KBM-7 (cell line): ENCODE measurements at places on chromosomes 6 and 20.

DNA sequence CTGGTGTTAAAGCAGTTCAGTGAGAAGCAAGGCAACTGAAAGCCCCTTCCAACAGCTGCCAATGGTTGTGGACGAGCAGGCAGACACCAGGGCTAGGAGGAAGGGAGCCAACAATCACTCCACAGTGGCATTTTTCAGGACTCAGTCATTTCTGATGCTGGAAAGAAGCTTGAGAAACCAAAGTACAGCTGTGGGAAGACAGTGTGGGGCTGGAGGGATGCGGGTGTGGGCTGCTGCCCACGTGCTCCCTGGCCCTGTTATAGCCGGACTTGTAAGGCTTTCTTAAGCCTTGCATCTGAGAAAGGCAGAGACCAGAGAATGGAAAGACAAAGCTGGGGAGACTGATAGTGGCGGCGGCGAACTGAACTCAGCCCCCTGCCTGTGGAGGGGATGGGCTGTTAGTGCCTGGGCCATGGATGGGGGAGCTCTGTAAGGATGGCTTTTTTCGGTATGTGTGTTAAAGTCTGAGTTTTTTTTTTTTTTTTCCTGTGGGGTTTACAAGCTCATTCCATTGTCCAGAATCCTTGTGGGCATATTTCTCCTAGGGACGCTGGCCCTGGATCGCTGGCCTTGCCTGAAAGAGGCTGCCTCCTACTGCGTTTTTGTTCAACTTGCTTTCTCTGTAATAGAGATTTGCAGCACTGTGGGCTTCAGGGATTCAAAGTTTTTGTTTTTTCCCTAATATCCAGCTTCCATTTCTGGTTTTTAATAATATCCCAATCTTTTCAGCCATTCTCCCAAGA is 91.7 kb downstream of the GJA10 start:
- no peak for DNase-seq

- no peak for DNase-seq
Observed at GRCh38 chr6:109446072-109446471, 5.5 kb downstream of the SMPD2 start.

GRCh38 chr6:154960299-154960843 is 34.7 kb upstream of the TIAM2 start:
- no peak for DNase-seq

DNA sequence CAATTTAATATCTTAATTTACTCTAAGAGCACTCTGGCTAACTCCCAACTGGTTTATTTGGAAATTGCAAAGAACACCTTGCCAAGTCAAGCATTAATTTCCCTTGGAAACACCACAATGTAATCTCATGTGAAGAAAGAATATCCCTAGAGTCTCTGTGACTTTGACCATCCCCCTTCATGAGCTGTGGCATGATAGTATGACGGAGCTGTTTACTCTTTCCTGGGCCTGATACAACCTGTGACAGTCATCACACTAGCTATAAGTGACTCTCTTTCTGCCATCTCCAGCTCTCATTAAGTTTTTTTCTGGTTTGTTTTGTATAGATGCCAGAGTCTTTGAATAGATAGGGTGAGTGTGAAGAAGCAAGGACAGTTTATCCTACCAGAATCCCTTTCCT is 470.3 kb upstream of the JARID2 start:
- no peak for DNase-seq

DNA sequence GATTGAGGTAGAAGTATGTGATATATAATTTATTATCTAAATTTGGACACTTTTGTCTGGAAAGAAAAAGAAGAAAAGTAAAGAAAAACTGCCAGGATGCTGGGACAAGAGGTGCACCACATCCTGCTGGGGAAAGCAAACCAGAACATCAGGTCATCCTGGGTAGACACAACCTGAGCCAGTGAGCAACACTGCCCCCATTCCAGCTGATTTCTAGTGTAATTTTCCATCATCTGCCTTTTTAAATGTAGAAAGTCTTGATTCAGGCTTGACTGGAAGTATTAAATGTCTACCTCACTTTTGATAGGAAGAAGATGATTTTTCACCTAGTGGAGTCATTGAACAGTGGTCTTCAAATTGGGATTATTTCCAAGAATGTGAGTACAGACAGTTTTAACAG is 1164.5 kb upstream of the CITED2 start:
- no peak for DNase-seq

GRCh38 chr6:133092771-133093170 is 148.4 kb upstream of the EYA4 start:
- no peak for DNase-seq

- no peak for DNase-seq
Observed at GRCh38 chr6:99307295-99307907, 42.1 kb downstream of the FAXC start.

DNA sequence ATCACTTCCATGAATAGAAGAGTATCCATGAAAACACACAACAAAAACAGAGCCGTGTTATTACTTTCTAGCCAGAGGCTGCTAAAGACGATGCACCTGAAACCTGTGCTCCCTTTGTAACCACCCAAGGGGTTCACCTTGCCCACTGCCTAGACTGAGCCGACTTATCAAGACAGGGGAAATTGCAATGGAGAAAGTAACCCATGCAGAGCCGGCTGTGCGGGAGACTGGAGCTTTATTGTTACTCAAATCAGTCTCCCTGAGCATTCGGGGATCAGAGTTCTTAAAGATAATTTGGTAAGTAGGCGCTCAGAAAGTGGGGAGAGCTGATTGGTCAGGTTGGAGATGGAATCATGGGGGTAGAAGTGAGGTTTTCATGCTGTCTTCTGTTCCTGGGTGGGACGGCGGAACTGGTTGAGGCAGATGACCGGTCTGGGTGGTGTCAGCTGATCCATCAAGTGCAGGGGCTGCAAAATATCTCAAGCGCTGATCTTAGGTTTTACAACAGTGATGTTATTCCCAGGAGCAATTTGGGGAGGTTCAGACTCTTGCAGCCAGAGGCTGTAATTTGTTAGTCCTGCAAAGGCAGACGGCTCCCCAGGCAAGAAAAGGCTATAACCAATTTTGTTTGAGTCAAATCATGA is 366.6 kb downstream of the PREX1 start:
- DNase-seq: no peak

DNA sequence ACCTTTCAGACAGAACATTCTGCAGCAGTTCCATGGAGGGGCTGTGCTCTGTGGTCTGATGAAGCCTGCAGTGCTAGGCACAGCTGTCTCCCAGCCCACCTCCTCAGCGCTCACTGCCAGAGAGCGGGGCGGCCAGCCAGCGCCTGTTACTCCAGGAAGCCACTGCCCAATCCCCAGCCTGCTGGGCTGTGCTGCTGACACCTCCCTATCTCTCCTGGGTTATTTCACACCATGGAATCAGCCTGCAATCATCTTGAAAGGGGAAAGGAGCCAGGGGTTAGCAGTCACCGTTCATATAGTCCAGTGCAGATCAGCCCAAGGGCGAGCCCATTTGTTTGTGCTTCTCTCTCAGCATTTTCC is 46.3 kb upstream of the NHSL1 start:
- no peak for DNase-seq

DNA sequence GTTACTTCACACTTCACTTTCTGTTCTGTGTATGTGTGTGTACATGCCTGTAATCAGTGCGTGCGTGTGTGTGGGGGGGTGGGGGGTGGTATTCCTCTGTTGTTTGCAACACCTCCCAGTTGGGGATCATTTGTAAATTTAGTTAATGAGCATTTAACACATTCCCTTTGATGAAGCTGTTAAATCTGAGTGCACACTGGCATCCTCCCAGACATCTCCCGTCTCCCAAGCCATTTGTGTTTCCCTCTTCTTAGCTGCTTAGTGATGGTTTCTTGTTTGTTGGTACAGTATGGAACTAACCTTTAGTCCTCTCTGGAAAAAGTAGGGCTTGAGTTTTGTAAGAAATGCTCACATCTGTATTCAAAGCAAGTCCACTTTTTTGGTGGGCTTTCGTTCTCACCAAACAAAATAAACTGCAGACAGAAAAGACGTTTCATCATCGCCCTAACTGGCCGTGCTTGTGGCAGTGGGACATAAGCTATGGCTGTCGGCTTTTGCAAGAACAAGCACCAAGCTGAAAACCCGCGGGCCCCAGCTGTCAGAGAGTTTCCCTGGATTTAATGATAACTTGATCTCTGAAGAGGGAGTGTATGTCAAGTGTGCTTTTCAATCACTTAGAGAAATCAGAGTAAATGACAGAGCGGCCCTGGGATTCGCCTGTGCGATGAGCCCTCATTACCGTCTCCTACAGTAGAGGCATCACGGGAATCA is 54.9 kb upstream of the SASH1 start:
- DNase-seq: no peak

DNA sequence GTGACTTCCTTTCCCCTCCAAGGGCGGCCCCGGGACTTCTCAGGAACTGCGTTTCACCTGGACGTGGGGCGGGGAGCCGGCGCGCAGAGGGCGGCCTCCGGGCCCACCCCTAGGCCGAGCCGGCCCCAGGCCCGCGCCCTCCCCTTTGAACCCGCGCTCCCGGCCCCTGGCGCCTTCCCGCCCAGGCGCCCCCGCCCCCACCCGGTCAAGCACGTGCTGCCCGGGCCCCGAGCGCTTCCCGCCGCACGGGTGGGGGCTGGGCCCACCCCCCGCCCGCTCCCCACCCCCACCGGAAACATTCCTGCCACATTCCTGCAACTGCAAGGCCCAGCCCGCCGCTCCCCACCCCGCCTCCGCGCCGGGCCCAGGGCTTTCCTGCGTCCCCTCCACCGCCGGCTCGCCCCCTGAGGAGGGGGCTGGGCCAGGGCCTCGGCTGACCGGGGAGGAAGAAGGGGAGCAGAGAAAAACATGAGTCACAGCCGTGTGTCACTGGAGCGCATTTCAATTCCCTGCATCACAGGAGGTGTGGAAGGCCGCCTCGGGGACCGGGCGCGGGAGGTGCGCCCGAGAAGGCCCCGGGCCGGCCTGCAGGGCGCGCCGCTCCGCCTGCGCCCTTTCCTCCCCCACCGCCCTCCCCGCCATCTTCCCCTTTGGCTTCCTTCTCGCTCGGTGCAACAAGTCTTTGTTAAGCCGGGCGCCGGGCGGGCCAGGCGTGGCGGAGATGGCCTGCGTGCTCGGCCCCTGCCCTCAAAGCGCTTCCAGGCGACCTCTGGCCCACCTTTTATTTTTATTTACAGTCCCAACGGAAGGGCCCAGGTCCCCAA is 1.2 kb upstream of the HMGA1 start:
- DNase-seq: no peak

GRCh38 chr20:36210436-36211021 is 25.7 kb upstream of the AAR2 start:
- DNase-seq: no peak

DNA sequence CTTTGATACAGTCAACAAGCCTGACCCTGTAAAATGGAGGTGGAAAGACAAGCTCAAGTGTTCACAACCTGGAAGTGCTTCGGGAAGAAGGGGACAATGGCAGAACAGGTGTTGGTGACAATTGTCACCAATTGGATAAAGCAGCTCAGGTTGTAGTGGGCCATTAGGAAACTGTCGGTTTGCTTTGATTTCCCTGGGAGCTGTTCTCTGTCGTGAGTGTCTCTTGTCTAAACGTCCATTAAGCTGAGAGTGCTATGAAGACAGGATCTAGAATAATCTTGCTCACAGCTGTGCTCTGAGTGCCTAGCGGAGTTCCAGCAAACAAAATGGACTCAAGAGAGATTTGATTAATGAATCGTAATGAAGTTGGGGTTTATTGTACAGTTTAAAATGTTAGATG is 15.0 kb downstream of the CCR6 start:
- DNase-seq: no peak

GRCh38 chr20:50256577-50256976 is 65.9 kb downstream of the CEBPB start:
- no peak for DNase-seq

DNA sequence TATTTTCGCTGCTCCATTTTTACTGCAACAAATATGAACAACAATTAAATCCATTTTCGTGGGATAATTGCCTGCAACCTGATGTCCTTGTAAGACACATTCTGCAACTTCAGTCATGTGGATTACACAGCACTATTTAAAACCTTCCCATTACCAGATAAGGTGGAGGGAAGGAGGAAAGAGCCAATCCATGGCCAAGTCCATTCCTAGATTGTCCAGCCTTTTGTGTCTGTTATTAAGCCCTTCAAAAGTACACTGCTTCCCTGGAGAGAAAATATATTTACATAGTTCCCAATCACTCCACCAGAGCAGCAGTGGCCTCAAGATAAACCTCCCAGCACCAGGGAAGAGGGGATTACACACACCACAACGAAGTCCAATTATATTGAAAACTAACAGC is 347.9 kb downstream of the CDH26 start:
- no peak for DNase-seq

GRCh38 chr20:63536997-63537524 is at the start of gene PTK6:
Gene PTK6, minus strand, starts transcription at chr20:63537376. Its CDS starts 62 bp downstream, at chr20:63537314.
- no peak for DNase-seq

DNA sequence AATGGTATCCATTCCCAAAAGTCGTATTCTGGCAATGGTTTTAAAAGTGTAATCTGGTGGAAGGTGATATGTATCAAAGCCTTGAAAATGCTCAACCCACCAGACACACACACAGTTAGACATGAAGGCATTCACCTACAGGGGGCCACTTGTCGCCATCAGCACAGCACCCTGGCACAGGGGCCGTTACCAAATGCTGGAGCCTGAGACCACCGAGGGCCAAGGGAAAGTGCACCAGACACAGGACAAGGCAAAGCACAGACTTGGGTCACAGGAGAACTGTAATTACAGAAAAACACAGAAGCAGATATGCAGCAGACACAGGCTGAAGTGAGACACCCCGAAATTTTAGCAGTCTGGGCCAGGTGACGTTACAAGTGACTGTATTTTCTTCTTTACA is 9.3 kb downstream of the TAF4 start:
- no peak for DNase-seq

DNA sequence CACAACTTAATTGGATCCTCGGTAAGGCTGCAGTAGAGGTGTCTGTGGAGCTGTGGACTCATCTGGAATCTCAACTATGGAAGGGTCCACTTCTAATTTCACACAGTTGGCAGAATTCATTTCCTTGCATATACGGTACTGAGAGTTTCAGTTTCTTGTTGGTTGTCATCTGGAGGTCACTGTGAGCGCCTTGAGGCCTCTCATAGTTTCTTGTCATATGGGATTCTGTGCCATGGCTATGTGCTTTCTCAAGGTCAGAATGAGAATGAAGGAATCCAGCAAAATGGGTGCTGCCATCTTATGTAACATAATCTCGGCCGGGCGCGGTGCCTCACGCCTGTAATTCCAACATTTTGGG is 298.2 kb downstream of the DOK5 start:
- no peak for DNase-seq

- DNase-seq: no peak
Observed at GRCh38 chr6:155317186-155317585, 2.9 kb upstream of the TFB1M start.

- no peak for DNase-seq
Observed at GRCh38 chr20:23612396-23612795, 6.7 kb upstream of the CST9 start.

- no peak for DNase-seq
Observed at GRCh38 chr6:131353876-131354275, 218.6 kb downstream of the AKAP7 start.

- no peak for DNase-seq
Observed at GRCh38 chr6:163494279-163494727, 79.8 kb downstream of the QKI start.
